ENCODE measurements at places on chromosomes 2 and 18. TPM values are rescaled to one million over a fixed set of nuclear protein-coding genes. Genes with fewer than 3 reads are reported as not detected.

DNA sequence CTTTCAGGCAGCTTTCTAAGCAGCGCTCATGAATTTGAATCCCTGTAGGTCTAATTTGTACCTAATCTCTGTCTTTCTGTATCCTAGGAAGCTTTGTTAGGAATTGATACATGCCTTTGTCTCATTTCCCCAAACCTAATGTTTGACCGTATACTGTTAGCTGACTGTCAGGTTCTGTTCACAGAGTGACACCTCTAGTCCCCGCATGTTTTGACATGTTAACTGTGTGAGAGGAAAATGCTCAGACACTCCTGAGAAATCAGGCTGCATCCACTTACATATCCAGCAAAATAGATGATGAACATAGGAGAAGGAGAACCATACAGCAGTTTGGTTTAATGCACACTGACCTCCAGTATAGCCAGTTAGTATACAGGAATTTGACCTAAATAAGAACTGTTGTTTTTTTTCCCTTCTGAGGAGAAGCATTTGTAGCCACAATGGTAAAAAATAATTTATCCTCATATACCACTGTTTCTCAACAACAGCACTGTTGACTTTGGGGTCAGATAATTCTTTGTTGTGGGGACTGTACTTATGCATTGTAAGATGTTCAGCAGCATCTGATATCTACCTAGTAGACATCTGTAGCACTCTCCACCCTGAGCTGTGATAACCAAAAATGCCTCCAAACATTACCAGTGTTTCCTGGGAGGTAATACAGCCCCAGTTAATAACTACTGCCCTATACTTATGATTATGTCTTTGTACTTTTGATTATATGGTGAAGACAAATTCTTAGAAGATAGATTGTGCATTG, 130.9 kb downstream of the NCOA1 start:
- no peak for DNase-seq
- no peaks in the 10 kb centered on the region for H3K36me3 ChIP-seq
- H3K27me3 ChIP-seq, result peaks cover 2% of the 10 kb centered on the region
- peaks cover 4% of the 10 kb centered on the region for H3K4me1 ChIP-seq

- DNase-seq, result no peak
- H3K27ac ChIP-seq, result no peak overlapping the region
- H3K36me3 ChIP-seq, result no peaks in the 10 kb centered on the region
- no peaks in the 10 kb centered on the region for H3K4me1 ChIP-seq
Observed at GRCh38 chr2:47724221-47724981, 58.5 kb upstream of the MSH6 start.

GRCh38 chr2:151862700-151863099, 34.5 kb upstream of the ARL5A start:
- no peak overlapping the region for H3K4me3 ChIP-seq
- H3K27me3 ChIP-seq, result peaks cover 9% of the 10 kb centered on the region
- no peak overlapping the region for H3K27ac ChIP-seq
- DNase-seq, result no peak
- no peaks in the 10 kb centered on the region for H3K4me1 ChIP-seq
- no peaks in the 10 kb centered on the region for H3K36me3 ChIP-seq

DNA sequence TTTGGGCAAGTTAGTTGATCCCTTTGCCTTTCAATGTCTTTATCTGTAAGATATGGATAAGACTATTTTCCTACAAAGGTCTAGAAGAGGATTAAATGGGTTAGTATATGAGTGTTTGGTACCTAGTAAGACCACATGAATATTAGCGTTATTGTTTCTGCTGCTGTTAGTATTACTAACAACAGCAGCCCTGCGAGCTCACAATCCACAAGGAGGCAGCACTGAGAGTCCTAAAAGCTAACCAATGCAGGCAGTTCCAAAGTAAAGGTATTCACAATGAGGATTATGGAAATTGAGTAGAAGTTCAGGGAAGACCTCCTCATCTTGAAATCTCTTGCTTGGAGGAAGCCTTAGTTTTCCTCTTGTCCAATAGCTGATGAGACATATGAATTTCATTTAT, 248.9 kb downstream of the TDRD15 start:
- no peaks in the 10 kb centered on the region for H3K27me3 ChIP-seq
- no peak overlapping the region for H3K27ac ChIP-seq
- H3K4me3 ChIP-seq, result no peak overlapping the region
- no peak for DNase-seq

The TAF4B gene
- 17.0 TPM for total RNA-seq

DNA sequence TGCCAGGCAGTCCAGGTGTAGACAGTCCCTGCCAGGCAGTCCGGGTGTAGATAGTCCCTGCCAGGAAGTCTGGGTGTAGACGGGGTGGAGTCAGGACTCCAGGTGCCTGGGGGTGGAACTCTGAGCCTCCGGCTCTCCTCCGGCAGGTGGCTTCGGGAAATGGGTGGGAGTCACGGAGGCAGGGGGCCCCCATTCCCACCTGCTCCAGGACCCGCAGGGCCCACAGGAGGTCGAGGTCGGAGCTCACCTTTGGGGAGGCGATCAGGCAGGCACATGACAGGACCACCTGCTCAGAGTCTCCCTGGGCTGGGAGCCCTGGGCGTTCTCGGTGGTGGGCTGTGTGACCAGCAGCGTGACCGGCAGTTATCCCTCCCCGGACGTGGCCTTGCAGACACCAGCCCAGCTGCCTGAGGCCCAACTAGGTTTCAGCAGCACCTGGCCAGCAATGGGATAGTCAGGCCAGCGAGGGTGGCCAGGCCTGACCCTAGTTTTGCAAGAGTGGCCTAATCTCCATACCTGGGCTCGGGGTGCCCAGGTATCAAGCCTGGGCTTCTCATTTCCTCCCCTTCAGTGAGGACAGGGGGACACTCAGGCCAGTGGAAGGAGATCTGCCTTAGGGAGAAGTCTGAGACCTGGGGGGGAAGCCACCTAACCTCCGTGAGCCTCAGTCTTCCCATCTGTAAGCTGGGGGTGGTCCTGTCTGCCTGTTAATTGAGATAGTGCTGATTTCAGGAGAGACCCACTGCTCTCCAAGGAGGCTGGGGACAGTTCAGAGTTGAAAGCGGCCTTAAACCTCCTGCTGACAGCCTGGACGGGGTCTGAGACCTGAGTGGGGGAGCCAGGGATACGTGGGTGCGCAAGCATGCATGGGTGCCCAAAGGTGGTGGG, 13.2 kb downstream of the GPC1 start:
- no peak for DNase-seq
- H3K4me1 ChIP-seq, result no peaks in the 10 kb centered on the region
- H3K27ac ChIP-seq, result no peak overlapping the region
- H3K4me3 ChIP-seq, result no peak overlapping the region
- H3K27me3 ChIP-seq, result peaks cover 19% of the 10 kb centered on the region
- H3K36me3 ChIP-seq, result no peaks in the 10 kb centered on the region

Measured in activated T-helper 1 cell treated with anti-CD3 and anti-CD28 coated beads, Interleukin-12 subunit alpha, Interleukin-12 subunit beta, Interleukin-2, Interleukin-4 antibody, amounts not matched to agents 30 ng/mL and 10 ng/mL and 1 ng/mL, durations not matched to agents 14 hours and 24 hours and 36 hours (primary cell).